ENCODE measurements at places on chromosomes 4 and X.
A peak's percentile ranks its signal among the peaks of the same experiment; 100 is the strongest.

DNA sequence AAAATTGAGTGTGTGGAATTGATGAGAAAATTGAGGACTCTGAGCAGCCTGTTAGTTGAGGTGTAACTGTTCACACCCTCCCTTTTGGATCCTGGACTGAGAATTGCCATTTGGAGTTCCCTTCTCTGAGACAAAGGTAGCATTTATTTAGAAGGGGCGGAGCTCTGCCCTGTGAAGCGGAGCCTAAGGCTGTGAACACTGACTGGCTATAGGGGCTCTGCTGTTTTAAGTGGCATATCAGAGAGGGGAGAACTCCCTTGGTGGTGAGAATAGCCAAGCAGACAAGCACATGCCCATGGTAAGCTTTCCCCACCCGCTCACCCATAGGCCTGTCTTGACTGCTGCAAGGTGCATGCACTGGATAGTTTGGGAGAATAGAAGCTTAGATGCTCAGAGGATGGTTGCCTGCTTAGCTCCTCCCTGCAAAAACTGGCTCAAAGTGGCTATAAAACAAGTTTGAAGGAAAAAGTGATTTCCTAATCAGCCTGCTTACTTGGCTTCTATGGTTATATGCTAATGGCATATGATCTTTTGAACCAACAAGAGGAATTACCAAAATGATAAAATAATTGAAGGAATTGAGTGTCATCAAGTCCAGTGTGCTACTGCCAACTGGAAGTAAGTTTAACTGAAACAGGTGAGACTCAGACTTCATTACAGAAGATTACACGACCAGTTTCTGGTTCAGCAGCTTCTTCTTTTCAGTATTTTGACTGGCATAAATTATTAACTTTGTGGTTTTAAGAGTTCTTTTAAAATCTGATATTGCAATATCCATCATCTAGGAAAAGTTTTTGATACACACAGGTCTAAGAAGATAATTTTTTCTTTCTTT is 108.4 kb downstream of the AFF1 start:
- no peak for DNase-seq

DNA sequence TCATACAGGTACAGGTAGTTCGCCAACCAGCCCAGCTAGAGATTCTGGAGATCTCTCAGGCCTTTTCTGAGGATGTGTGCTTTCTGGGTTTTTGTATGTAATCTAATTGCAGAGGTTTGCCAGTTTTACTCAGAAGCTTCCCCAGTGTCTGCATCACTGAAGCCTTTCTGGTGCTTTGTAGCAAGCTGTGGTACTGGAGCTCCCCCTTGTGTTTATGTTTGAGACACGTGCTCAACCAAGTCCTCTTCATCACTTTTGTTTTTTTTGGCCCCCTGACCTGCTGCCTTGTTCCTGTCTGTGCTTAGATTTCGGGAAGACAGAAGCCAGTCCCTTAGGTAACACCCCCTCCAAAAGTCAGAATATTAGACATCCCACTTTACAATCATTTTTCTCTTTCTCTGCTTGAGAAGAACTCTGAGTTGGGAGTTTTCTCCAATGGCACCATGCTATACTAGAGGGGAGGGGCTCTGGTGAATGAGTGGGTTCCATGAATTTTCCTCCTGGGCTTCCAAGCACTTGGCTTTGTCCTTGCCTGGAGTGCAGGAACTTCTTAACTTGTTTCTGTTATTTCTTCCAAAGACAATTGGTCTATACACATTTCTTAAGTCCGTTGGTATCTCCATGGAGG is 128.4 kb upstream of the TBC1D9 start:
- peak; percentile 76 for DNase-seq

- no peak for DNase-seq
These were observed 160.0 kb downstream of the FHIP1A start for GRCh38 chr4:151568966-151569365.

DNA sequence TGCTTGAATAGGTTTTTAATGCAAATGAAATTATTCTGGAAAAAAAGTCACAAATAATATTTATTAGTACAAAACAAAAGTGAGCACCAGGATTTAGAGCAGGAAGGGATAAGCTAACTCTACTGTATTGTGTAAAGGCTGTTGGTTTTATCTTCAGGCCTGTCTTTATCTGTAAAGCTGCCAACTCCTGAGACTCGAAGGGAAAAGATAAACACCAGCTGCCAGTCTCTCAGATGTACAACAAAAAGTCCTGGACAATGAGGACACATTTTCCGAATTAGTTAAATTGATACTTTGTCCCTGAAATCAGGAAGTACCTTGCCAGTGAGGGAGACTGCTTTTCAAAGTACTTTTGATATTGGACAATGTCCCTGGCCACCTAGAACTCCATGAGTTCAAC is 8.8 kb downstream of the DDX60 start:
- no peak for DNase-seq

- DNase-seq: no peak
These were observed 14.6 kb upstream of the FMR1 start for GRCh38 chrX:147897117-147897516.

DNA sequence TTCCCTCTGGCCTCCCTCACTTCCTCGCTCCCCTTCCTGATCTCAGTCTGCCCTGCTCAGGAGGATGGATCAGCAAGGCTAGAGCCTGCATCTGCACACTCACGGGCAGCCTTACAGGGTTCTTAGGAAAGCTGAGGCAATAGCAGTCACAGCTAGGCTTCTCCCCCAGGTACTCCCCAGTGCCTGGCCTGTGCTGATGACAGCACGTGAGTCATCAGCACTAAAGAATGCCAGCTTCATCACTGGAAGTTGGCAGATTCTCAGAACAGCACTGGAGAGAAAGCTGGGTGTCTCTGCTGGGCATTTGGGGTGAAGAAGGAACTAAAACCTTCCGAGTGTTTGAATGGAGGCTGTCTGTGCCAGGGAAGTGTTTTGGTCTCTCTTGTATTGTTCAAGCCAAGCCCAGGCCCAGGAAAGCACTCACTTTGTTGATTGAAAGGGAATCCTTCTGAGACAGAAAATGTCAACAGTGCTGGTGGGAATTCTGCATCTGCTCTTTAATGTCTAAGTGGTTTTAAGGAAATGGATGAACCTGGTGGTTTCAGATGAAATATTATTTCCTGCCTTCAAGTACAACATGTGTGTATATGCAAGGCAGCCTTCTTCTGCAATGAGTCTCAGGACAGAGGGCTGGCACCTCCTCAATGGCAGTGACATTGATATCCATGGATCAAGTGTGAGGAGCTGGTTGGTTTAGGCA is 73.0 kb upstream of the SCOC start:
- no peak for DNase-seq

DNA sequence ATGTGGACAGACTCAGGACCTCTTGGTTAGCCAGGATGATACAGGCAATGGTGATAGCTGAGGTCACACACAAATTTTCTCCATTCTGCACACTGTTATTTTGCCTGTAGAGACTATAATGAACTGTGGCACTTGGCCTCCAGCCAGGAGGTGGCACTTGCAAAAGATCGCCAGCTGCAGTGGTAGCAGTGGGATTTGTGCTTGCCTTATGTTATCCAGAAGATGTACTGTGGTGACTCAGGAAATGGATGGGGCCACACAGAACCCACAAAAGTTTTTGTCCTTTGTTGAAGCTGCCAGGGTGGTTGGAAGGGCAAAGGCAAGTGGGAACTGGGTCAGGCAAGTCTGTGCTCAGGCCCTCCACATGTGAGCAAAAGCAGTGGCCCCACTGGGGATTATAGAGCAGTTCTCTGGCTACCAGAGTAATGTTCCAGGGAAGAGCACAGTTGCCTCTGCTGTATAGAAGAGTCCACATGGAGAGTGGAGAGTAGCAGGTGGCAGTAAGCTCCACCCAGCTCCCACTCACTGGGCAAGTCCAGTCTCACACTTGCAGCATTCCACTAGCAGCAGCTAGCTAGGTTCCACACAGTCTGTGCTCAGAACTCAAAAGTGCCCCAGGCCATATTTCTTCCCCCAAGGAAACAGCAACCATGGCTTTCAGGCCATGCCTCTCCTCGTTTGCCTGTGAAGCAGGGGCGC is 5.9 kb upstream of the C4orf17 start:
- DNase-seq: no peak

DNA sequence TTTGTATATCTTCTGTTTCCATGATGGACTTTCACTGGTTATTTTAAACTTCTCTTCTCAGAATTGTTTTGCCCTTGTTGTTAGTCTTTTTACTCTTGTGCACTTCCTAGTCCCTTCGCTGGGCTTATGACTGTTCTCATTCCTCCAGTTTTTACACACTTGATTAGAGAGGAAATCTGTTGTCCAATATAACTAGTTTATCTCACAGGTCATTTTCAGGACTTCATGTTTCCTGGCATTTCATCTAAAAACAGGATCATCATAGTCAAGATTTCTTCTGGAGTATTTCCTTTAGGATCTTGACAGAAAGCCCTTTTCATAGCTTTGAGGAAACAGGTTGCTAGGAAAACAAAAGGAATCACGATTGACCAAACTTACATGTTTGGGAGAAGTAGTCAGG is 3.0 kb downstream of the FNIP2 start:
- DNase-seq: no peak

GRCh38 chr4:38021751-38022150 is 61.6 kb downstream of the PTTG2 start:
- no peak for DNase-seq

GRCh38 chr4:12126474-12126873 is 697.8 kb upstream of the HS3ST1 start:
- DNase-seq: no peak

DNA sequence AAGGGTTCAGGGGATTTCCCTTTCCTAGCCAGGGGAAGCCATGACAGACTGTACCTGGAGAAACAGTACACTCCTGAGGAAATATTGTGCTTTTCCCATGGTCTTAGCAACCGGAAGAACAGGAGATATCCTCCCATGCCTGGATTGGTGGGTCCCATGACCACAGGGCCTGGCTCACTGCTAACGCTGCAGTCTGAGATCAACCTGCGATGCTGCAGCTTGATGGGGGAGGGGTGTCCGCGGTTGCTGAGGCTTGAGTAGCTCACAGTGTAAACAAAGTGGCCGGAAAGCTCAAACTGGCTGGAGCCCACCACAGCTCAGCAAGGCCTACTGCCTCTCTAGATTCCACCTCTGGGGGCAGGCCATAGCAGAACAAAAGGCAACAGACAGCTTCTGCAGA is 819.5 kb downstream of the TECRL start:
- no peak for DNase-seq

DNA sequence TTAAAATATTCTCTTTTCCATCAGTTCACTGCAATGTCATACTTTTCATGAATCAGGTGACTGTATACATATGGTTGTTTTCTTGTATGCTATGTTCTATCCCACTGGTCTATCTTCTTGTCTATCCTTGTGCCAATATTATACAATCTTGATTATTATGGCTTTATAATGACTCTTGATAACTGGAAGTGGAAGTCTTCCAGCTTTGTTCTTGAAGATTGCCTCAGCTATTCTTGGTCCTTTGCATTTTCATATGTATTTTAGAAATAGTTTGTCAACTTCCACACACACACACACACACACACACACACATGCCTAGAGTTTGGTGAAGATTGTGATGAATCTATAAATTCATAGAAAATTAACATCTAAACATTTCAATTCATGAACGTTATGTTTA is 67.9 kb downstream of the SHROOM3 start:
- no peak for DNase-seq

- no peak for DNase-seq
These were observed 531.4 kb upstream of the TECRL start for GRCh38 chr4:64940698-64941097.

DNA sequence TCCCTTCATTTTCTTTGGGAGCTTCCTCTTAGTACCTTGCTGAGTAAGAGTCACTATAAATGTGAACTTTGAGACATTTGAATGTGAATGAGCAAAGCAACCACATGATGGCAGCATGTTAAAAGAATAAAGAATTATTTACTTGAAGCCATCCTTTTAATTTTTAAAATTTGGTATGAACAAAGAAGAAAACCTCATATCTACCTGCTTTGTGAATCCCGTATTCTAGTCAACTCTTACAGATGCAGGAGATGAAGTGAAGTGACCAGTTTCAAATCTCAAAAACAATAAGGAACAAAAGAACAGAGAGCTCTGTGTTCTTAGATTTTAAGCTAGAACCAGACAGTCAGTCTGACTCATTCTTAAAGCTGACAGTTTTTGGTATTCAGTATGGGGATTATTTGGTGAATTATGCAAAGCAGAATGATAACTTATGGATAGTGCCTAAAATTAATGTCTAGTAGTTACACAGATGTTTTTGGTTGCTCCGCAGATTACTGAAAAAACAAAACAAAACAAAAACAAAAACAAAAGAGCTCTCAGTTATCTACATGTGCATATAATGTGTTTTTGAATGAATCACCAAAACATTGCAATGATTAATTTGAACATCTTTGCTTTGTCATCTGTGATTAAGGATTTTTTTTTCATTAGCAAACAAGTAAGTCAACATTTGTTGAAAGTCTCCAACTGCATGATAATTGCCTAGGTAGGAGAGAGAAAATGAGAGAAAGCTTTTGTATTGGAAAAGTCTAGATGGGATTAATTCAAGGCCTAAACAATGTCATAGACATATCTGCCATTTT is 48.2 kb upstream of the H2AZ1 start:
- DNase-seq: peak; percentile 29

- no peak for DNase-seq
These were observed 4.5 kb upstream of the CBR4 start for GRCh38 chr4:169014586-169014985.

DNA sequence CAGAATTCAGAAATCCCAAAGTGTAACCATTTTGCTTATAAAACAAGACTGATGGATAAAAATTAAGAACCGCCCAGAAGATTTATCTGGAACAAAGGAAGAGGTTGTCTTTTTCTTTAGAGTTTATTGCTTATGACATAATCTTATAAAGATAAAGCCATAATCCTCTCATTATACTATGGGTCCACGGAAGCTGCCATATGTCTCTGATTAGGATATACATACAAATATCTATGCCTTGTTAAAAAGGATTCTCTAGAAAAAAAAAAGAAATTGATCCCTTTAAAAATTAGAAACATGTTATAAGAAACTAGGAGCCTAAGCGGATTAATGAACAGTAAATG is 70.5 kb downstream of the RELL1 start:
- DNase-seq: no peak

GRCh38 chr4:633406-633805 is 8.0 kb downstream of the PDE6B start:
- peak; percentile 20 for DNase-seq

GRCh38 chrX:13432414-13433297 is 112.8 kb upstream of the ATXN3L start:
- no peak for DNase-seq

GRCh38 chr4:122010610-122011009 is 58.8 kb upstream of the TRPC3 start:
- DNase-seq: no peak

DNA sequence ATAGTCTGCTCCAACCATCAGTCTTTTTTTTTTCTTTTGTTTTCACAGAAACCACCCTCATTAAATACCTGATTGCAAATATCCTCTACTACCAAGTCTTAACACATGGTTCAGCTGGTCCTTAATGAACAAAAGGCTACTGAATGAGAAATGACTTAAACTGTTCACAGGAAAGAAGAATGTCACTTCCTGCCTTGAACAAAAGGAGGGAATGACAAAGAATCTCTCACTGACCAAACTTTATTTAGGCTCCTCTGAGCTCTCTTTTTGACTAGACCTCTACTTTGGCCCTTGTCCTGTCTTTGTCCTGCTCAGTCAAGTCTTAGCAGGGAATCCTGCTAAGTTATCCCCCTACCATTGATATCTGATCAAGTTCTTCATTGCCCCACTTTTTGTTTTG is 31.8 kb upstream of the GJB1 start:
- DNase-seq: no peak

Data from D341Med (cell line).